Muscle of leg (tissue), 16 donors: ENCODE measurements at places on chromosomes 16 and 17. TPM values are rescaled to one million over a fixed set of nuclear protein-coding genes. Genes with fewer than 3 reads are reported as not detected.
A peak's percentile ranks its signal among the peaks of the same experiment; 100 is the strongest.

PRAC1 gene
- total RNA-seq, result not detected

DNA sequence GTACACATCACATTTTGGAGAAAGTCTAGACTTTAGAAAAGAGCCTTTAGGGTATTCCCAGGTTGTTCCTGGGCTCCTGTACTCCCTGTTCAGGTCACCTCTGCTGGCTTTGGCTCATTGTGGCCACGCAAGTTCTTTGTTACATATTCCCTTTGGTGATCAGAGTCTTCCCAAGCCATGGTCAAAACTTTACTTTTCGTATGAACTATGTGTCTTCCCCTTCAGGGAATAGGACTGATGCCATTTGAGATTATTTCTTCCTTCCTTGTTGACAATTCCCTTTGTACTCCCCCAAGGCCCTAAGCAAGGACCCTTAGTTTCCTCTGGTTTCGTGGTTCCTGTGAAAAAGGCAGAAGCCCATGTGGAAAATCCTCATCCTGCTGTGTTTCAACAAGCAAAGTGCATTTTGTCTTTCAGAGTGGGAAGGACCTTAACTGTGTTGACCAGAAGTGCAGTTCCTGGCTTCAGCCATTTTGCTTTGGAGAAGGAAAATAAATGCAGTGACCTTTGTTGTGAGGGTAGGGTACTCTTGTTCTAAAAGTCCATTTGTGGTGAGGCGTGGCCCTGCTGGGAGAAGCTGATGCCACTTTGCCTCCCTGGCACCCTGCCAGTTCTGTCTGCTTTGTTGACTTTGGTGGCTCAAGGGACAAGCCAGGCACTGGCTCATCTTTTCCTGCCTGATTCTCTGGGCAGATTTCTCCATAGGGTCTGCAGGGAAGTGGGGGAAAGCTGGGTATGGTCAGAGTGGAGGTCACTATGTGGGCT, 55.1 kb downstream of the ZNRF1 start:
- H3K4me1 ChIP-seq, result peaks cover 14% of the 10 kb centered on the region
- H3K27ac ChIP-seq, result peak overlapping the region; percentile 44
- peaks cover 5% of the 10 kb centered on the region for H3K36me3 ChIP-seq
- no peak overlapping the region for H3K4me3 ChIP-seq

- DNase-seq, result no peak
- no peak overlapping the region for H3K27ac ChIP-seq
- H3K27me3 ChIP-seq, result no peaks in the 10 kb centered on the region
- H3K4me3 ChIP-seq, result no peak overlapping the region
- H3K4me1 ChIP-seq, result no peaks in the 10 kb centered on the region
Observed at GRCh38 chr16:35753559-35754390, 2294.4 kb downstream of the TP53TG3F start.

- no peaks in the 10 kb centered on the region for H3K27me3 ChIP-seq
- H3K4me1 ChIP-seq, result peaks cover 12% of the 10 kb centered on the region
- peak; percentile 97 for DNase-seq
- H3K36me3 ChIP-seq, result no peaks in the 10 kb centered on the region
- no peak overlapping the region for H3K4me3 ChIP-seq
Observed at GRCh38 chr16:72198021-72198711, 26.2 kb upstream of the PMFBP1 start.

GRCh38 chr17:78959803-78960202, 19.9 kb downstream of the LGALS3BP start:
- no peak overlapping the region for H3K4me3 ChIP-seq
- H3K27me3 ChIP-seq, result peaks cover 2% of the 10 kb centered on the region
- no peak for DNase-seq
- H3K27ac ChIP-seq, result no peak overlapping the region
